ENCODE measurements at places on chromosomes 12 and 14.

DNA sequence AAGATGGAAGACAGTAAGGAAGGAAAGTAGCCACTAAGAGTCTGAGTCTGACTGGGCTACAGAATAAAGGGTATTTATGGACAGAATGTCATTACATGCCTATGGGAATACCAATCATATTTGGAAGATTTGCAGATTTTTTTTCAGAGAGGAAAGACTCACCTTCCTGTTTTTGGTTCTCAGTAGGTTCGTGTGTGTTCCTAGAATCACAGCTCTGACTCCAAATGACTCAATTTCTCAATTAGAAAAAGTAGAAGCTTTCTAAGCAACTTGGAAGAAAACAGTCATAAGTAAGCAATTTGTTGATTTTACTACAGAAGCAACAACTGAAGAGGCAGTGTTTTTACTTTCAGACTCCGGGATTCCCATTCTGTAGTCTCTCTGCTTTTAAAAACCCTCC is 15.4 kb upstream of the PAPLN start:
- no peak for DNase-seq

DNA sequence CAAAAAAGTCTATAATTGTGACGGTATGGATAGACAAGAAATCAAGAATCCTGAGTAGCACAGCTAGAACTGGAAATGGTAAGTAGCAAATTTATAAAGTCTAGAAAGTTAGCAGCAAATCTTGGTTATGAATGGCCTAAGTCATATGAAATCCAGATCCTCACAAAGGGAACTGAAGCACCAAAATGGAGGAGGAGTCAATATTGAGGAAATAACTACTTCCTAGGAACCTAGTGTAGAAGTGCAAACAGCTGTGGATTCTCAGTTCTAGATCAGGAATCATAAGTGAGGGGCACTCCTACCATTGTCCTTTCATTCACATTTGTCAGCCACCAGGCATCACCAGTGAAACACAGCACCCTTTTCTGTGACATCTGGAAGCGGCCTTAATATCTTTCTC is 202.2 kb upstream of the DCN start:
- no peak for DNase-seq

- no peak for DNase-seq
Observed at GRCh38 chr14:100230361-100230760, 8.6 kb upstream of the YY1 start.

- DNase-seq, result no peak
Observed at GRCh38 chr14:104112609-104113571, 25.5 kb upstream of the KIF26A start.

GRCh38 chr12:92732216-92732615 is 29.4 kb downstream of the PLEKHG7 start:
- DNase-seq, result no peak

DNA sequence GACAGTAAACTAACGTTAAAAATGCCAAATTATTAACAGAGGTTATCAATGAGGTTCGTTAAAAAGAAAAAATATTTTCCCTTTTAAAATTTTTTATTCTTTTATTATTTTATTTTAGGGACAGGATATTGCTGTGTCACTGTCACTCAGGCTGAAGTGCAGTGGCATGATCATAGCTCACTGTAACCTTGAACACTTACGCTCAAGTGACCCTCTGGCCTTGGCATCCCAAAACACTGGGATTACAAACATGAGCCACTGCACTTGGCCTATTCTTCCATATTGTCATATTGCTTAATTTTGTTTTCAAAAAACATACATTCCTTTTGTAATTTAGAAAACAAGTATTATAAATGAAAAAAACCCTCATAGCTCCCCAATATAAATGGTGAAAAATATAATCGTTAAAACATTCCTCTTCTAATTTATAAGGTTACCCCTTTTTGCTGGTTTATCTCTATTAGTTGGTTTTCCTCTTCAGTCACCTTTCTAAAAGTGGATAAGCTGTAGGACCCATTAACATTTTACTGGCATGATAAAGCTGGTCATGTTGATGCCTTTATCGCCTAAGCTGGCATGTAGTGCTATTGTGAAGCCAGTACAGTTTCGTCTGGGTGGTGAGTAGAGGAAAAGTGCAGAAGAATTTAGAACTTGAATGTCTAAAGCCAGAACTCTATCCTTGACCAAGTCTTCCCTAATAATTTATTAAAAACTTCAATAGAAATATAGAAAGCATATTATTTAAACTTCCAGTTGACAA is 27.6 kb downstream of the PDE3A start:
- no peak for DNase-seq

DNA sequence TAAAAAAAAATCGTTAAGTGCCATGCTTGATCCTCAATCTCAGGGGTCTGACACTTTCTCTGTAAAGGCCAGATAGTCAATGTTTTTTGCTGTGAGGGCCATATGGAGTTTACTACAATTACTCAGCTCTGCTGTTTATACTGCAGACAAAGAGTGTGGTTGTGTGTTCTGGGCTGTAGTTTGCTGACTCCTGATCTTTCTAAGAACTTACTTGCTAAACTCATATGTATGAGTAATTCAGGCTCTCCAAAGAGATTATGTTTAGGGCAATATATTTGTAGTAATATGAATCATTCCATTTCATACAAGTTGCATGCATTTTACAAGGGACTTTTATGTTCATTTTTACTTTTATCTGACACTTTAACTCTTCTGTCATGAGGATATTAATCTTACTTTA is 188.2 kb downstream of the TMTC2 start:
- DNase-seq, result no peak

DNA sequence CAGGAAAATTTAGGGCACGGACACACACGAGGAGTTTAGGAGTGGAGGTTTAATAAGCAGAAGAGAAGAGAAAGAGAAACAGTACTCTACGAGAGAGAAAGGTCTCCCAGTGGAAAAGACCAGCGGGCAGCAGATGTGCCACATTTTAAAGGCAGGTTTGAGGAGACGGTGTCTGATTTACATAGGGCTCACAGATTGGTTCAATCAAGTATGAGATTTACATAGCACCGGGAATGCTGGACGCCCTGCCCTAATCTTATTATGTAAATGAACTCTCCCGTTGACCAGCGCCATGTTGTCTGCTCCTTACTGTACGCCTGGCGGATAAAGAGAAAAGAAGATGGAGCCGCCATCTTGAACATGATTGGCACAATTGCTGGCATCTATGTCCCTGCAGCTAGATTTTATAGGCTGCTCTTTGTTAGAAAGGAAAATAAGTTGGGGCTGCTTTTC is 17.9 kb downstream of the NFKBIA start:
- DNase-seq, result no peak

- no peak for DNase-seq
Observed at GRCh38 chr14:75724414-75725204, 63.6 kb downstream of the TTLL5 start.

- peak; percentile 80 for DNase-seq
Observed at GRCh38 chr12:2264651-2265232, 212.0 kb downstream of the CACNA1C start.

DNA sequence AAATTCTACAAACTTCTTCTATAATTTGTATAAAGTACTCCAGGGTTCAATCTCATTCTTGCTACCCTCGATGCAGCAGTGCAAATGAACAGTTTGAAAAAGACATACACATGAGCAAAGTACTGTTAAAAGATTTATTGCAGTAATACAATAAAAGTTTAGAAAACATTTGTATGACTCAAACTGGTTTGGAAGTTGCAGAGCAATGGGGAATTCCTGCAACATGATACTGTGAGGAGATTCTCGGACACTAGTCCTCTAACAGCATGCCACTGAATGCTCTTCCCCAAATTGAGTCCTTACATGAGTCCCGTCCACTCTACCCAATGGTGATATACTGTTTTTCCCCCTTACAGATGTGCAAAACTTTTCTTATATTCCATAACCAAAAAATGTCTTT is 45.4 kb downstream of the ATG14 start:
- no peak for DNase-seq

GRCh38 chr12:123131879-123132402 is 18.9 kb downstream of the PITPNM2 start:
- no peak for DNase-seq

DNA sequence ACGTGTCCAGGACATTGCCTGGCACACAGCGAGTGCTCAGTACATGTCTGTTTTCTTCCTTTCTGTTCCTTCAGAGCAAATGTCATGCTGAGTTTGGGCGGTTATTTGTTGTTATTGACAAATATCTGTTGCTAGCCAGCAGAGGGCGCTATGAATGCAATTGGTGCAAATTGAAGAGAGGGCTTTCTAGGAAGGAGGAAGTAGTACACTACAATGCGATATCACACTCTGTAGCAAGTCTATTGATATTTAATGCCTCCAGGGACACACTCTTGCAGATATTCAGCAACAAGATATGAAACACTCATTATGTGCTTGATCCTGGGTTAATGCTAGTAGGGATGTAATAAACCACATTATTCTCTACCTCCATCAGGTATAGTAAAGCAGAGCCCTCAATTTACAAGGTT is 267.3 kb upstream of the SRRM4 start:
- DNase-seq, result no peak

- no peak for DNase-seq
Observed at GRCh38 chr12:4859478-4860210, 50.1 kb upstream of the KCNA1 start.

DNA sequence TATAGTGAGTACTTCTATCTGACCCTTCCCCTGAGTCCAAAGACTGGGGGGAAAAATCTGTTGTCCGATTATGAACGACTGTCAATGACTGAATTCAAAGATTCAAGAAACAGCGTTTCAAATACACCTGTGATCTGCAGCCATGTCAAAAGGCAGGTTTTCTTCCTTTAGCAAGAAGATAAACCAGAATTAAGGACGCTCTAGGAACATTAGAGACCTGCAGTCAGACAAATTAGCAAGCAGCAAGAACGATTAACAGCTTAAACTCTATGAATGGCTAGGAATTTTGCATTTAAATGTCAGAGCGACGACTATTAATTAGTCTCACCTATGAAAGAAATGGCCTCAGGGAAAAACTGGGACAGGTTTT is 2.1 kb downstream of the DUSP6 start:
- no peak for DNase-seq

- DNase-seq, result no peak
Observed at GRCh38 chr12:120397824-120398540, 29.0 kb upstream of the MSI1 start.

DNA sequence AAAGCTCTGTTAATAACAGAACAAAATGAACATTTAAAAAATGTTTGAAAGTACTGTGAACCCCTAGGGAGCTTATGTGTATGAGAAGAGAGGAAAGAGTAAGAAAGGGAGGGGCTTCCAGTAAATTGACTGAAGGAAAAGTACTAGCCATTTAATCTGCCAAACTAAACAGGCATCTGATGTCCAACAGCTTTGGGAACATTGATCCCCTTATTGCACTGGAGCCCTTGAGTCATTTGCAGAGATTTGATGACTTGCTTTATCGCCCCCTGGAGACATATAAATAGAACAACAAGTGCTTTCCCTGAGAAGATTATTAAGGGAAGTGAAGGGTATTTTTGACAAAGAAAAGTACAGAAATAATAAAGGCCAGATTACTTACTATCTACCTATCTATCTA is 319.3 kb upstream of the NOVA1 start:
- peak; percentile 15 for DNase-seq

DNA sequence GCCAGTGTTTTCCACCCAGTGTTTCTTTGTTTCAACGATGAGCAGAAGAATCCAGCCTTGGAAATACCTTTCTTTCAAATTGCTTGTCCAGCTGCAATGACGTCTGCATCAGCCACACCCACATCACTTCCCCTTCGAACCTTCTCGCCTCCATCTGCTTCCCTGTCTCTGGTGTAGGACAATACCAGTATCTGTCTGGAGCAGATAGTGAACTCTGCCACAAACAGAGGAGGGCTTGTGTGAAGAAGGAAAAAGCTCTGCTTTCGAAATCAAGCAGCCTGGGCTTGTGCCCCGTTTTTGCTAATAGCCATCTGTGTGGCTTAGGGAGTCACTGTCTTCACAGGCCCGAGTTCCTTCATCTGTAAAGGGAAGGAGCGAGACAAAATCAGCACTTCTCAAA is 415.4 kb downstream of the ZFP36L1 start:
- DNase-seq, result no peak

GRCh38 chr12:110246636-110247339 is 34.3 kb upstream of the ATP2A2 start:
- no peak for DNase-seq

GRCh38 chr12:47547077-47547476 is 158.8 kb downstream of the RPAP3 start:
- DNase-seq, result no peak

DNA sequence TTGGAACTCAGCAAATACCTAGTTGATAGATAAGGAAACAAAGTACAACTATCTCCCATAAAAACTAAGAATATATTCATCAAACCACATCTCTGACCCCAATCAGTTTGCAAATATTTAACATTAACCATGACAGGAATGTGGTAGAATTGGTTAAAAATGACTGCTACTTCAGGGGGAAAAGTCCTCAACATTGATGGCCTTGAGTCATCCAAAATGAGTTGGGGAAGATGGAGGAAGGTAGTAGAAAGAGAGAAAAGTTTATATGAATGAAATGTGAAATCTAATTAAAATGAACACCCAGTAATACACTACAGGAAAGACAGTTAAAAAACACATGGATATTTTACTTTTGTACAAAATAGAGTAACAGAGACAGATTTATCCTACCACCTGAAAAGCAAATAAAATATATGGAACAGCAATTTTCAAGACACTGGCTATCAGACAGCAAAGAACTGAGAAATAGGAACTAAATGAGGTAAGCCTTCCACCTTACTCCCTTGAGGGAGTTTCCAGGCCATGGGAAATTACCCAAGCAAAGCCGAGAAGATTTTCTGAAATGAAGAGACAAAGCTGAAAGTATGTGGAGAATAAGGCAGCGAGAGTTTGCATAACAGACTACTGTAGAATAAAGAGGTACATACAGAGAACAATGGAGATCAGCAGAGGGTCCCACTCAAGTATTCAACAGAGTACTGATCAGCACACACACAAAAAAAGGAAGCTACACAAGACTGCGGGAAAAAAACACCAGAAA is 49.6 kb downstream of the TC2N start:
- DNase-seq, result no peak

DNA sequence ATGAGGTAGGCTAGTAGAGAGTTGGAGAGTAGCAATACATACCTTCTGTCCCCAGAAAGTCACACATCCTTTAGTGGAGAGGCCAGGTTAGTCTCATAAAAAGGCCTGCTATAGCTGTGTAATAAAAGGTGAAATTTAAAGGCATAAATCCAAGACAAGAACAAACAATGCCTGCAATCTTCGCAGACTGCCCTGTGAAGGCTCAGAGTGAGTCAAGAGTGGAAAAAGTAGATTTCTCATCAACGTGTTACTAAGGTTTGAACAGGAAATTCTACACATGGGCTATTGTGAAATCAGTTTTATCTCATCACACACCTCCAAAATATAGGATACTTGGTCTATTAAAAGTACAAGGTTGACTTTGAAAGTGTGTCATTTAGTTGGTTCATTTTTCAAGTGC is at the start of gene KLRC1:
Gene KLRC1, minus strand, starts transcription at position 222 of the 400 bp plus-strand sequence. CDS start 2,221 bp downstream, outside the sequence.
- no peak for DNase-seq

GRCh38 chr14:88565427-88565826 is 2.6 kb downstream of the ZC3H14 start:
- no peak for DNase-seq

All from astrocyte of the cerebellum (primary cell).